ENCODE measurements at places on chromosomes 3 and 15.

- DNase-seq: no peak
Observed at GRCh38 chr3:64921281-64922065, 233.7 kb upstream of the ADAMTS9 start.

GRCh38 chr3:159234306-159234705 is 432.5 kb downstream of the MFSD1 start:
- DNase-seq: no peak

- no peak for DNase-seq
Observed at GRCh38 chr3:35500641-35501350, 138.5 kb upstream of the ARPP21 start.

GRCh38 chr15:81085213-81085612 is 48.9 kb upstream of the CFAP161 start:
- peak; percentile 66 for DNase-seq

- DNase-seq: no peak
Observed at GRCh38 chr15:68200016-68200861, 4.9 kb downstream of the CALML4 start.

- no peak for DNase-seq
Observed at GRCh38 chr3:184525337-184526087, 36.1 kb upstream of the EPHB3 start.

GRCh38 chr3:123658118-123658851 is 73.4 kb upstream of the HACD2 start:
- no peak for DNase-seq

DNA sequence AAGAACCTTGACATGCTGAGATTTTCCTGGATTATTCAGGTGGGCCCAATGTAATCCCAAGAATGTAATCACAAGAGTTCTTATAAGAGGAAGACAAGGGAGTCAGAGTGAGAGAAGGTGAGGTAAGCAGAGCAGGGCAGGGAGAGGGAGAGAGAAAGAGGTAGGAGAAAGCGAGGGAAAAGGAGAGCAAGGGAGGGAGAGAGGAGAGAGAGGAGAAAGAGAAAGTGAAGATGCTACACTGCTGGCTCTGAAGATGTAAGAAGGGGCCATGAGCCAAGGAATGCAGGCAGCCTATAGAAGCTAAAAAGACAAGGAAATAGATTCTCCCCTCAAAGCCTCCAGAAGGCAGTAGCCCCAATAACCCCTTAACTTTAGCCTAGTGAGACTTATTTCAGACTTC is 28.7 kb upstream of the FAM98B start:
- DNase-seq: no peak

- no peak for DNase-seq
Observed at GRCh38 chr3:112247350-112247749, 46.7 kb downstream of the SLC9C1 start.

DNA sequence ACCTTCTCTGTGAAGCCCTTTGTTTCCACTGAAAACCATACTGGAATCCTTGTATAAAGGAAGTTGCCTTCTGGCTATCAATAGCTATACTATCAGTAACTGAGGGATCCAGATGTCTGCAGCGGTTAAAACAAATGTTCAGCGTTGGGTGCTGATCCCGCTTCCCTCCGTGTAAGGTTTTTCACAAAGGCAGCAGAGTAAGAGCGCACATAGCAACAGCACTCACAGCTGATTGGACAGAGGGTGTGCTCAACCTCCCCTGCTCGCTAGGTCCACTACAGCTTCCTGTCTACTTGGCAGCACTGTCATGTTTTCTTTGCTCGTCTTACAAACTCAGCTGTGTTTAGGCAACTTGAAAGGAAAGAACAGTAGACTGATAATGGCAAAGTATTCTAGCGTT is 27.3 kb downstream of the ATOSA start:
- DNase-seq: peak; percentile 63

DNA sequence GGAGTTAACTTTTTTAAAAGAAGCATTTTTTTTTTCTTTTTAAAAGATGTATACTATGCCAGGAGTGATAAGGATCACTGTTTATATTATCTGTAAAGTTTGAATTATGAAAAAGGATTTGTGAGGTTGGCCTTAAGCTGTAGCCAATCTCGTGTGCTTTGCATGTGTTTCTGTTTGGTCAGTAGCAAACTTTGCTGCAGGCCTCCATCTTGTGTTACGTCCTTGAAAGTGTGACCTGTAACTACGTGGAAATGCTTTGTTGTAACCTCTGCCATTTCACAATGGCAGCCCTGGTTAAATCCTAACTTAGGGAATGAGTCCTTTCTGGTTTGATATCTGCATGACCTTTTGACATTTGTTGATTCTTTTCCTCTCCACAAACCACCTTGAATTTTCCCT is 1345.6 kb downstream of the NSUN3 start:
- DNase-seq: no peak

GRCh38 chr3:58350627-58351013 is 17.9 kb downstream of the PXK start:
- DNase-seq: peak; percentile 76

DNA sequence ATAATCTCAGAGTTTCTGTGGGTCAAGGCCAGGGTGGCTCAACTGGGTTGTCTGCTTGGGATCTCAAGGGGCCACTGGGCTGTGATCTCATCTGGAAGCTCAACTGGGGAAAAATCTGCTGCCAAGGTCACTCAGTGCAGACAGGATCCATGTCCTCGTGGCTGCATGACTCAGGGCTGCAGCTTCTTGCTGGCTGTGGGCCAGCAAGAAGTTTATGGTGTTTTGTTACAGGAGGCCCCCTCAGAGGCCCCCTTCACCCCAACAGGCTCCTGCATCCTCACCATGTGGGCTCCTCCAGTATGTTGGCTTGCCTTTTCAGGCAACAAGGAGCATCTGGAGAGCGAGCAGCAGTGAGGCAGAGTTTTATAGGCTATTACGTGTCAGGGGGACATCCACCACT is 14.6 kb downstream of the OCA2 start:
- no peak for DNase-seq

- no peak for DNase-seq
Observed at GRCh38 chr3:185381320-185382058, 18.6 kb downstream of the MAP3K13 start.

DNA sequence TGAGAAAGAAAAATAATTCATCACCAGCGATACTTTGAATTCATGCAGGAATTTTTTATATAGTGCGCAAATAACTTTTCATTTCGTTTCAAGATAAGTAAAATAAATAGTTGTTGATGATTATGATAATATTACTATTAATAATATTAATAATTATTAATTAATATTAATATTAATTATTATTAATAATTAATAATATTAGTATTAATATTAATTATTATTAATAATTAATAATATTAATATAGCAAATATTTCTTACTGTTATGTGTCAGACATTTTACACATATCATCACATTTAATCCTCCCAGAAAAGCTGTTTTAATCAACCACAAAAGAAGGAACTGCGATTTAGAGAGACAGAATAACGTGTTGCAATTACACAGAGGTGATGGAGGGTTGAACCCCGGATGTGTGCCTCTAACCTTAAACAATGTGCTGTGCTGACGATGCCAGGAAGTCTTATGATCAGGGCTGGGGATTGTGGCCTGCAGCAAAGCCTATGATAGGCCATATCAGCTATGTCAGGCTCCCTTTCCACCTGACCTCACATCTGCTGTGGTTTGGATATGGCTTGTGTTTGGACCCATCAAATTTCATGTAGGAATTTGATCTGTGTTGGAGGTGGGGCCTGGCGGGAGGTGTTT is 263.5 kb upstream of the NR2F2 start:
- DNase-seq: peak; percentile 36

DNA sequence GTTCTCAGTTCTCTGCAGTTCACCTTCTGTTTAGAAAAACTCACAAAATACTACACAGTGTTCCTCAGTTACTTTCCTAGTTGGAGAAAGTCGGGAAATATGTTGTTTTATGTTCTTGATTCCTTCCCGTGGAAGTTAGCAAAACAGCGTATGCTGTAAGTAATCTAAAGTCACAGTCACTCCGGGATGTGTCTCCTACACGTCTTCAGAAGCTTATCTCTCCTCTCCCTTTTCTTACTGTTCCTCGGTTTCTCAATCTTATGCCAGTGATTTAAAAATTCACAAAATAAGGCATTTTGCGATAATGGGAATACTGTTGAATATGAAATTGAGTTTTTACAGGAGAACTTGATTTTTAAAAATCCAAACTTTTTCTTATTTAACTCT is 1.7 kb downstream of the HEG1 start:
- no peak for DNase-seq

- DNase-seq: no peak
Observed at GRCh38 chr3:103389356-103389755, 954.5 kb downstream of the ZPLD1 start.

DNA sequence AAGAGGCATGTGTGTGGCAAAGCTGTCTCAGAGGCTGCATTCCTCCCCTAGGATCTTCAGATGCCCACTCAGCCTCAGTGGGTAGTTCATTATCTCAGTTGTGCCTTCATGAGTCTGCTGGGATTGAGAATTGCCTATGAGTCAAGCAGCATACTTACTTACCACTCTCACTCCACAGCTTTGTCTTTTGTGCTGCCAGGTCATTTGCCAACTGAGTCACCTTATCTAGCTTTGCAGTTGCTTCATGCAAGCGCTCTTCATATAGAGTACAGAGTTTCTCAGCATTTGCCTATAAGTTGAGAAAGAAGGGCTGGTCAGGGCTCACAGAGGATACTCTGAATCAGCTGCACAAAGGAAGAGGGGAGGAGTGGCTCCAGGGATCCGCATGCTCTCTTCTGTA is 89.5 kb downstream of the MYH15 start:
- DNase-seq: peak; percentile 58

- no peak for DNase-seq
Observed at GRCh38 chr15:69272139-69272538, 26.6 kb upstream of the PAQR5 start.

GRCh38 chr15:54150255-54150654 is 172.0 kb downstream of the UNC13C start:
- DNase-seq: peak; percentile 90

GRCh38 chr15:60844511-60845174 is 365.7 kb upstream of the ICE2 start:
- no peak for DNase-seq

DNA sequence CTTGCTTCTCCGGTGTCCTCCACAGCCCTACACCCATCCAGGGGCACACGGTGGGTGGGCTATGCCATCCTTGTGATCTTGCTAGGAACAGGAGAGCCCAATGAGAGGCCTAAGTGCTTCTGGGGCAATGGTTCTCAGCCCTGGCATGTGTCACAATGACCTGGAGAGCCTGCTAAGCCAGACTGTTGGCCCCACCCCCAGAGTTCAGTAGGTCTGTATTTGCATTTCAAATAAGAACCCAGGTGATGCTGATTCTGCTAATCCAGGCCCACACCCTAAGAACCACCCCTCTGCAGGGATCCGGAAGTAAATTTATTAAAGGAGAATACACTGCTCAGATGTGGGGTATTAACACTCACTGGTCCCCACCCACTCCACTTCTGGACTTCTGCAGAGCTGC is 57.9 kb downstream of the RORA start:
- no peak for DNase-seq

GRCh38 chr3:10015461-10015904 is 10.8 kb upstream of the FANCD2 start:
- DNase-seq: no peak

- DNase-seq: no peak
Observed at GRCh38 chr3:43094851-43095250, 11.0 kb downstream of the POMGNT2 start.

DNA sequence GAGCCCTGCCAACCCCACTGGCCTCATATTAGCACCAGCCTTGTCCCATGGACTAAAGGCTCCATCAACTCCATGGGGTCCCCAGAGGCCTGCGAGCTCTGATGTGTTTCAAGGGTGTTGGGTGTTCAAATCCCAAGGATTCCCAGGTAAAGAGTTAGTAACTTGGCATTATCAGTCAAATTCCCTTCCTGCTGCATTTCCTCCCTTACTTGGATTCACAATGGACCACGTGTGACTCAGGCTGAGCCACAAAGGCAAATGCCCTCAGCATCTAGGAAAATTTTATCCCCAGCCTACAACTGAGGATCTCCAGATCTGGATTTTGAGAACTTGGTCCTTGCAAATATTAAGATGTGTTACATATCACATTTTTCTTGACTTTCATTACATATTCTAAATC is 58.8 kb downstream of the GADL1 start:
- DNase-seq: no peak

DNA sequence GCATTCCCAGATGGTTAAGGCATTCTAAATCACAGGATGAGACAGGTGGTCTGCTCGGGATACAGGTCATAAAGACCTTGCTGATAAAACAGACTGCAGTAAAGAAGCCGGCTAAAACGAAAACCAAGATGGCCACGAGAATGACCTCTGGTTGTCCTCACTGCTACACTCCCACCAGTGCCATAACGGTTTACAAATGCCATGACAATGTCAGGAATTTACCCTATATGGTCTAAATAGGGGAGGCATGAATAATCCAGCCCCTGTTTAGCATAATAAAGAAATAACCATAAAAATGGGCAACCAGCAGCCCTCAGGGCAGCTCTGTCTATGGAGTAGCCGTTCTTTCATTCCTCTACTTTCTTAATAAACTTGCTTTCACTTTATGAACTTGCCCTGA is 151.1 kb downstream of the ZNF385D start:
- no peak for DNase-seq

DNA sequence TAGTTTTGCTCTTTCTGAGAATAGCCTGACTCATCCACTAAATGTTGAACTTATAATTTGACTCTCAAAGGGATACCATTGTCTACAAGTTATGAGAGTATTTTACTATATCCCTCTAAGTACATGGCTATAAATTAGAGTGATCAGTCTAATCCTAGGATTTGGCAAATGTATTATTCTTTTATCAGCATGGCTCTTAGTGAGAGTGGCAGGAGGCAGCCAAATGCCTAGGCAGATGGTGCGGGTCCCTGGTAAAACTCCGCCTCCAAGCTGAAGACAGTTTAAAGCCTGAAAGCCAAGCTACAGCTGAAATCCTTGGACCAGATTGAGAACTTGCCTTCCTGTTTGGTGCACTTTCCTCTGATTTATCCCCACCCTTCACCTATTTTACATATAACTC is 631.8 kb downstream of the SQOR start:
- DNase-seq: no peak

GRCh38 chr3:169850618-169851017 is 19.1 kb downstream of the LRRC31 start:
- no peak for DNase-seq

- DNase-seq: peak; percentile 96
Observed at GRCh38 chr3:195850857-195851543, 39.3 kb upstream of the MUC4 start.

DNA sequence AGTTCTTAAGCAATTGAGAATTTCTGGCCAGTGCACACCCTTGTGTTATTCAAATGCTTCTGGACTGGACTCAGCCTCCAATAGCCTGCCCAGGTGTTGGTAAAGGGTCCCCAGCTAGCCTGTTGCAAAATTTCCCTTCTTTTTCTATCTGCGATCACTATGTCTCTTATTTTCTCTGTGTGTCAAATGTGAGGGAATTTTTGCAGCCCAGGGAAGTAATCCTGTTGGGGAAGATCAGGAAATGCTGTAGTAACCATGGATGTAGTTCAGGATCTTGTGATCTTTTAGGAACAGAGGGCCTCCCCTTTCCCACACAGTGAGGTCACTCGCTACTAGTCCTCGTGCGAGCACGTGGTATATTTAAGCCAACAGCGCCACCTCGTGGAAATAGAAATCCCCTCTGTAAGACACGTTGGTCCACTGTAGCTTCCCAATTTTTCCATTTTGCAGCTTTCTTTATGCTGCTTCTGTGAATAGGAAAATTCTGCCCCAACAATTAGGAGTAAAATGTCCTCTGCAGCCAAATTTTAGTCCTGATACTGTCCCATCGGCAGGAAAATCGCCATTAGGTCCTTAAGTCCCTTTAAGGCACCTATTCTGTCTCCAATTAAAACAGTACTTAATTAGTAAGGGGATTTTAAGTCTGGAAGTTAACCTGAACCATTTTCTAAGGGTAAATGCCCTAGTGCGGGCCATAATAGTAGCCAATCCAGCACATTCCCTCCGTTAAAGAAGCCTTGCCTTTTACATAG is 4.0 kb upstream of the SMCO1 start:
- DNase-seq: peak; percentile 88
